NCI-H2171 (cell line): ENCODE measurements at places on chromosomes 3 and 15.

DNA sequence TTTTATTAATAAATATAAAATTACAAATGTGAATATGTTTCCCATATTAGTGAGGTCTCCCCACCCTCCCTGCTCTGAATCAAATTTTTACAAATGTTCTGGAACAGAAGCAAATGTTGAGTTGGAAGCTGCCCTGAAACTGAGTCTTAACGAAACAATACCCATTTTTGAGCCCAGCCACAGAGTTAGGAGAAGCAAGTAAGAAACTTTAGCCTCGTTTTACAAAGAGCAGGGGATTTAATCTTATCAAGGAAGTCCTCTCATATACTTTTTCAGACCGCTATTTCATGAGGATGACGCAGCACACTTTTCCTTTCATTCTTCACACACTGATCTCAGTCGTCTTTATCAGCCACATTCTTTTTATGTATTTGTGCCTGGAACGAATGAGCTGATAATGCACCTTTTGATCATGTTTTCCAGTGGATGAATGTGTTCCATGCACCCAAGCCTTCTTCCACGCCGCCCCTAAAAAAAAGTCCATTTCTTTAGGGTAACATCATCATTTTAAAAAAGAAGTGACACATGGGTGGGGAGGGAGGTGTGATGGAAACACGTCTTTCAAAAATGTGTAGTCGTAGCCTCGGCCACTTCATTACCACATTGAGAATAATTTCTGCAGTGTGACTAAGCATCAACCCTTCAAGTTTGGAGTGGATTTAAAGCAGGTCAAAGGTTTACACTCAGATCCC, 48.1 kb downstream of the SETMAR start:
- DNase-seq = no peak

GRCh38 chr15:78991879-78992278, 47.0 kb upstream of the CTSH start:
- DNase-seq = no peak

DNA sequence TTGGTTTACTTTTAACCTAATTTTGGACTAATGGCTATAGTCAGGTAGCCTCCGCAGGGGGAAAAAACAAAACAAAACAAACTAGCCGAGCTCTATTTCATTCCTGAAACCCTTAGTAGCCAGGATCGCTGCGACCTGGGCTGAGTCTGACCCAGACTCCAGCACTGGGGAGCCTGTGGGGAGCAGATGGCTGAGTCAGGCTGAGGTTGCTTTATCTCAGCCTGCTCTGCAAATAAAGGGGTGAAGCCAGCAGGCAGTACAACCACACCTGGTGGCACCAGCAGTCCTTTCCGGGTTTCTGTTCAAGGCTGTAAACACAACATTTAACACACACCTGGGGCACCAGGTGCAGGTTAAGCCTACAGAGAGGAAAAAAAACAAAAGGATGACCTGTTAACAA, 27.3 kb downstream of the ABHD2 start:
- peak; percentile 67 for DNase-seq

GRCh38 chr15:25972141-25972675, 109.1 kb upstream of the ATP10A start:
- DNase-seq = no peak

DNA sequence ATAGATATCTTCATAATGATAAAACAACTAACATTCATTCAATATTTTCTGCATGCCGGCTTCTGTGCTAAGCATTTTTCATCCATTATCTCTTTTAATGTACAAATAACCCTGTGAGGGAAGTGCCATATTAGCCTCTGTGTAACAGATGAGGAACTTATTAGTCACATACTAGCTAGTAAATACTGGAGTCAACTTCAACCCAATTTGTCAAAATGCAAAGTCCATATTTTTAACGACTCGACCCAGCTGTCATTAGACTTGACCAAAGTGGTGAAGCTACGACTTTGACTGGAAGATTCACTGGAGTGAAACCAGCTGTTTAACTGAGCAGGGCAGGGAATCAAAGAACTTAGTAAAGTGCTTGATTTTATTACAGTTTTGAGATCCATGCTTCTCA, 41.6 kb downstream of the PARP15 start:
- no peak for DNase-seq

DNA sequence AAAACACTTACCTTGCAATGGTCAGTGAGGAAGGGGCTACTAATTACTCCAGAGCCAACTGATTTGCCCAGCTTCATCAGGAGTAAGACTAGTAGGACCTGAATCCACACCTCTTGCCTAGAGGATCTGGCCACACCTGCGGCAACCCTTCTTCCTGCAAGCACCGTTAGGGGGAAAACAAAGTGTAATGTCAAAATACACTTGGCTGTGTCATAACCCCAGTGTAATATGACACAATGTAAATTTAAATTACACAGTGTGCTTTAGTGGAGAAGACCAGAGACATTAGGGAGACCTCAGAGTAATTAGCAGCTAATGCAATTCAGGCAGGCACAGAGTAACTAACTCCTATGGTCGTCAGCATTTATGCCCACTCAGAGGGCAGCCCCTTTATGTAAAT, 308.5 kb upstream of the ARRDC4 start:
- DNase-seq = no peak

GRCh38 chr3:39407773-39408492, 1.4 kb downstream of the RPSA start:
- no peak for DNase-seq

- no peak for DNase-seq
Observed at GRCh38 chr3:136839556-136839931, 20.6 kb downstream of the SLC35G2 start.

DNA sequence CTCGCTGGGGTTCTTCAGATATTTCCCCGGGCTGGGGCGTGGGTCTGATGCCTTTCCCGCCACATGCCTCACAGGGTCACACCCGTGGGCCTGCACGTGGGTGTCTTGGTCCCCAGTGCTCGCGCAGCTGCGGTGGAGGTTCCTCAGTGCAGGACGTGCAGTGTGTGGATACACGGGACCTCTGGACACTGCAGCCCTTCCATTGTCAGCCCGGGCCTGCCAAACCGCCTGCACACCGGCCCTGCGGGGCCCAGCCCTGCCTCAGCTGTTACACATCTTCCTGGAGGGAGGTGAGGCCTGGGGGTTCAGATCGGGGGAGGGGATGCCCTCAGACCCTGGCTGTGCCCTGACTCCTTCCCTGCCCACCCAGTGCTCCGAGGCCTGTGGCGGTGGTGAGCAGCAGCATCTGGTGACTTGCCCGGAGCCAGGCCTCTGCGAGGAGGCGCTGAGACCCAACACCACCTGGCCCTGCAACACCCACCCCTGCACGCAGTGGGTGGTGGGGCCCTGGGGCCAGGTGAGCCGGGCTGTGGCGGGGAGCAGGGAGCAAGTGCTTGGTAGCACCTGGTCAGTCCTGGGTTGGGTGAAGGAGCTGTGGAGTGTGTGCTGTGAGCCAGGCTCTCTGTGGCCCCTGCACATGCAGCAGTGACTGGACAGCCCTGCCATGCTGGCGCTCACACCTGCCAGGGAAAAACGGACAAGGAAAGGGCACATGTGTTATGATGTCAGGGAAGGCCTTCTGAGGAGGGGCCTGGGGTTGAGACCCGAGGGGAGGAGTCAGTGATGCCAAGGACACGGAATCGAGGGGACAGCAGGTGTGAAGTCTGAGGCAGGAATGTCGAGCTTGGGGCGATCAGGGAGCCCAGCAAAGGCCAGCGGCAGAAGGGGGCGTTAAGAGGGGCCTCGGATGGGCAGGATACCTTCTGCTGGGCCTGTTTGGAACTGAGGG, 88.9 kb downstream of the TBC1D2B start:
- no peak for DNase-seq

GRCh38 chr15:25705433-25706115, 157.6 kb downstream of the ATP10A start:
- DNase-seq = no peak

DNA sequence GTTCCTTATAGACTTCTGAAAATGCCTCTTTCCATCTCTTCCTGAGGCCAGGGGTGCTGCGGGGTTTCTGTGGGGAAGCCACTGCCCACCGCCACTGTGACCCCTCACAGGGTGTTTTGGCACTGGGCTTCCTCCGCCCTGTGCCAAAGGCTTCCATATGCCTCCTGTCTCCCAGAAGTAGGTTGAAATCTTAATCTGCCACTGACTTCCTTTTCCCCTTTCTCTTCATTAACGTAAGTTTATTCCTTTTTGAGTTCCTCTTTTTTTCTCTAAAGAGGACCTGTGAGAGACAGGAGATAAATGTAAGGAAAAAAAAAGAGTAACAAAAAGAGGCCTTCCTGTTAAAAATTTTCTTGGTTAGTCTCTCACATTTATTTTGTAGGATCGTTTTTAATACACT, 220.5 kb downstream of the CTNNB1 start:
- no peak for DNase-seq
